Bone marrow (tissue), 2 donors: ENCODE measurements at places on chromosomes 3 and 15.
A peak's percentile ranks its signal among the peaks of the same experiment; 100 is the strongest.

GRCh38 chr3:40470701-40471100, 6.2 kb upstream of the ZNF619 start:
- DNase-seq, result no peak

DNA sequence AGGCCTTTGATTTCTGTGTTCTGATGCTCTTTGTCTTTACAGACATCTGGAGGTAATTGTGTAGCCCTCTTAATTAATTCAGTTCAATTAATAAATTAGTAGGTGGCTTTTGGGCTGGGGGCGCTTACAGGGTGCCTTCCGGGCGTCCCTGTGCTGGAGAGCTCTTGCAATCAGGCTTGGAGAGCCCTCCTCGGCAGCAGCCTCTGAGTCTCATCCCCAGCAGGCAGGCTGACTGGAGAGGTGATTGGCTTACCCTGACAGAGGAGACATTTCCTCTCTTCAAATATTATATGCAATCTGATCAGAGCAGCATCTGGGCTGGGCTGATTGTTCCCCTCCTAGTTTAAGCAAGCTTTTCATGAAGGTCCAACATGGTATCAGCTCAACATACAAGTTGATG, 250.7 kb downstream of the LPP start:
- DNase-seq, result no peak

DNA sequence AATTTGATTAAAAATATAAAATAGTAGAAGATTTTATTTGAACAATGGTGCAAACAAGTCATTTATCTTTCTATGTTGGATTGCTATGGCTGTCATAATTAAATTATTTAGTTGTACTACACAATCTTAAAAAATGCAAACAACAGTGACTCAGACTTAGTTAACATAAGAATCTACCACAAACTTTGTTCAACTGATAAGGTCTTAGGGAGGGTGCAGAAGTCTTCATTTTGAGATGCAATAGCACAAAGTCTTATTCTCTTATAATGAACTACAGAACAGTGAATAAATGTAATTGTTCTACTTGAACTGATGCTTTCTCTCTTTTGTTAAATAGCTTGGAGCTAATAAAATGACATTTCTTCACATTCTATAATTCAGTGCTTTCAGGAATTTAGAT, 482.8 kb upstream of the NAALADL2 start:
- no peak for DNase-seq

DNA sequence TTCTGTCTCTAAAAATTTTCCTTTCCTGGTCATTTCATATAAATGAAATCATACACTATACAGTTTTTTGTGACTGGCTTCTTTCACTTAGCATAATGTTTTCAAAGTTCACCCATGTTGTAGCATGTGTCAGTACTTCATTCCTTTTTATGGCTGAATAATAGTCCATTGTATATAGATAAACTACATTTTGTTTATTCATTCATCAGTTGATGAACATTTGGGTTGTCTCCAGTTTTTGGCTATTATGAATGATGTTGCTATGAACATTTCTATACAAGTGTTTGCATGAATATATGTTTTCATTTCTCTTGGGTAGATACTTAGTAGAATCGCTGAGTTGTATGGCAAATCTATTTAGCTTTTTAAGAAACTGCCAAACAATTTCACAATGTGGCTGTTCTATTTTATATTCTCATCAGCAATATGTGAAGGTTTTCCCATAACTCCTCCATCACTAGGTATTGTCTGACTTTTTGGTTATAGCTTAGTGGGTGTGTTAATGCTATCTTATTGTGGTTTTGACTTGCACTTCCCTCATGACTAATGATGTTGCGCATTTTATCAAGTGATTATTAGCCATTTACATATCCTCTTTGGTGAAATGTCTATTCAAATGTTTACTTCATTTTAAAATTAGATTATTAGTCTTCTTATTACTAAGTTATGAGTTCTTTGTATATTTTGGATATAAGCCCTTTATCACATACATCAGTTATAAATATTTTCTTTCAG, 21.7 kb upstream of the AP4E1 start:
- DNase-seq, result no peak

DNA sequence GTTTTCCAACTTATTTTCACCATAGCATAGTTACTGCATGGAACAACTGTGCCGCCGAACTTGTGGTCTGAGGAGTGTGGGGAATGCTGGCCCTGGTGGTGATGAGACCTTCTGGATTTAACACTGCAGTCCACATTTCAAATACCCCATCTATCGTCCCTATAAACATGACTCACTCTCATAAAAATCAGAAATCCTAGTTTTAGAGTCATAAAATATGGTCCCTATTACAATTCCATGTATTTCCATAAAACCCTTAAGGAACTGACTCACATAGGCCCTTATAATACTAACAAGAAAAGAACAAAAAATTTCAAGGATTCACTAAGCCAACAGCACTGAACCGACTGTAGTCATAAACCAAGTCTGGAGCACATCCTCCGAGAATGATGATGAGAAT, 147.2 kb downstream of the FOXP1 start:
- no peak for DNase-seq

GRCh38 chr3:50552598-50552997, 14.9 kb downstream of the C3orf18 start:
- DNase-seq, result no peak

DNA sequence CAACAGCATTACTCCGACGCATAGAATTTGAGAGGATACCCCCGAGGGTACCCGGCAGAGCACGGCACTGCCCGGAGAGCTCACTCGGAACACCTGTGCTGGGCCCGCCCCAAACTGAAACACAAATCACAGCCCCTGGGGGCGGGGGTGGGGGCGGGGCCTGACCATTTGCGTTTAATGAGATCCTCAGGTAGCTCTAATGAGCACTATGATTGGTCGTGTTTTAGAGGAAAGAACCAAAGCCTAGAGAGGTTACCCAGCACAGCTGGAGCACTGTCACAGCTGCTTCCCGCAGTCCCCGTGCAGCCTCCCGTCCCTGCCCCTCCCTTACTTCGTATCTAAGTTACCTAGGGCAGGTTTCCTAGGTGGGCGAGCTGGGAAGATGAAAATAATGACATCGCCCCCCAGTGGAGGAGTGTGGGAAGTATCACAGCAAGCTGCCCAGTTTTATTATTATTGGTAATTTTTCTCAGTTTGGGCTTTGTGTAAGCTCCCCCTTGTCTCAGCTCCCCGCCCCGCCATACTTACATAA, 187.1 kb downstream of the PDE8A start:
- no peak for DNase-seq

GRCh38 chr15:68503791-68504680, 72.1 kb upstream of the ITGA11 start:
- peak; percentile 7 for DNase-seq

DNA sequence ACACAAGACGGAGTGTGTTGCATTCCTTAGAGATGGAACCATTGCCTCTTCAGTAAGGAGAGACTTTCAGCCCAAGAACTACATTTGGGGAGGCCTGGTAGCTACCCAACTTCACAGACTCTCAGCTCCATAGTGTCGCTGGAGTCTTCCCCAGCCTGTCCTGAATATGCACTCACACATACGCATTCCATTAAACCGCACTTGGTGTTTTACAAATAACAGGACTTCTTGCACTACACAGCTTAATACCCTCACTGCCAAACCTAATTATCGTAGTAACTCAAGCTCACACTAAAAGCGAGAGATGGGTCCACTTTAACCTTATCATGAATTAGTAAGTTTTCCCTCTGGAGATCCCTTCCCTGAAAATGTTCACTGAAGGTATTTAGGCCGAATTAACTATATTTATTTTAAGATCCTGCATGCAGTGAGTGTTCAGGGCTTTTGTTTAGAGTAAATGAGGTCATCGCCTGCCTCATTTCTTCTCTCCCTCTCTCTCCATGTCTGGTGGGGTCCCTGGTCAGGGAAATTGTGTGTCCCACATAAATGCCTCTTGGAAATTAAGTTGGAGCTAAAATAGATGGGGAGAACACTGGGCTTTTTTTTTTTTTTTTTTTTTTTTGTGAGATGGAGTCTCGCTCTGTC, 171.9 kb downstream of the FAM43A start:
- no peak for DNase-seq

DNA sequence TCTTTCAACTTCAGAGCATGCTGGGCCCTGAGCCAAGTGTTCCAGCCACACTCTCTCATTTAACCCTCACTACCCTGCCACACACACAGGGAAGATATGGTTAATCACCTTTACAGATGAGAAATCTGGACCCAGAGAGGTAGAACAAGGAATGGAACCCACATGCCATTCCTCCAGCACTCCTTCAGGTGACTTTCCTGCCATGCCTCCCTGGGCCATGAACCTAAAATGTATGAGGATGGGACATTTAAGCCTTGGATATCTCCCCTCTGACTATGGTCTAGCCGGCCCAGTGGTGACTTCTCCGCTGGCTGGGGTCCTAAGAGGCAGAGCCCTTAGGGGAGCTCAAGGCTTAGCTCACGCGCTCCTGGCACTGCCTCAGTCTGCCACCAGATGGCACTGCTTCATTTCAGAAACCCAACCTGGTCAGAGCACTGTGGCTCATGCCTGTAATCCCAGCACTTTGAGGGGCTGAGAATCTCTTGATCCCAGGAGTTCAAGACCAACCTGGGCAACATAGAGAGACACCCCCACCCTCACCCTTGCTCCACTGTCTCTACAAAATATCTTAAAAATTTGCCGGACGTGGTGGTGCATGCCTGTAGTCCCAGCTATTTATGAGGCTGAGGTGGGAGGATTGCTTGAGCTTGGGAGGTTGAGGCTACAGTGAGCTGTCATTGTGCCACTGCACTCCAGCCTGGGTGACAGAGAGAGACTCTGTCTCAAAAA, 2.2 kb upstream of the DCAF1 start:
- DNase-seq, result peak; percentile 81

DNA sequence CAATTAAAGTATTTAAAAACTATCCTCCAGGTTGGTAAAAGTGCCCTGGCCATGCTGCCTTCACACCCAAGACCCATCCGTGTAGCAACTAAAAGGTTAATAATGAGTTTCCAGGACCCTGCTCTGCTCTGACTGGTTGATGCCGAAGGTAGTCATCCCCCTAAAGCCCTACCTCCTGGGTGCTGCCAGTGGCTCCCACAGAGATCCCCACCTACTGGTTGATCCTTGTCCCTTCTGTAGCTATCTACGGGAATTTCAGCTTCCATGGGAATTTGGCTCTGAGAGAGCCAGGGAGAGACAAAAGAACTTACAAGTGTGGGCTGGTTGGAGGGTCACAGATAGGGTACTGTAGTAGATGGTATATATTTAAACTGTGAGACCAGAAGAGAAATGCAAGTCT, 110.6 kb upstream of the NANOGP8 start:
- no peak for DNase-seq

GRCh38 chr3:38148311-38148882, 9.9 kb downstream of the MYD88 start:
- no peak for DNase-seq

GRCh38 chr3:144521131-144521530, 549.5 kb downstream of the DIPK2A start:
- DNase-seq, result no peak
